ENCODE measurements at places on chromosomes 12 and 14. TPM values are rescaled to one million over a fixed set of nuclear protein-coding genes. Genes with fewer than 3 reads are reported as not detected.

The KLHDC1 gene
- total RNA-seq = 7.8 TPM

The SLC25A47 gene
- not detected for total RNA-seq

The ASPG gene
- 1.1 TPM for total RNA-seq

The CCDC88C gene
- 17.4 TPM for total RNA-seq

The BDKRB1 gene
- 0.71 TPM for total RNA-seq

The KCNH3 gene
- total RNA-seq = 0.19 TPM

The OASL gene
- 8.1 TPM for total RNA-seq

The NR4A1 gene
- total RNA-seq = 863 TPM

The PPP1R36 gene
- total RNA-seq = 1.3 TPM

The CFAP251 gene
- total RNA-seq = 2.1 TPM

The PYM1 gene
- 30.5 TPM for total RNA-seq

The C3AR1 gene
- total RNA-seq = 53.1 TPM

The TAS2R9 gene
- total RNA-seq = not detected

The AQP2 gene
- total RNA-seq = not detected

The KRT85 gene
- not detected for total RNA-seq

The AQP6 gene
- not detected for total RNA-seq

The KRT74 gene
- total RNA-seq = not detected

The SPTSSA gene
- total RNA-seq = 18.5 TPM

The CLEC2B gene
- total RNA-seq = 17.1 TPM

The RHEBL1 gene
- total RNA-seq = 0.42 TPM

The PTGDR gene
- total RNA-seq = 1.0 TPM

The SLC38A4 gene
- 0.45 TPM for total RNA-seq

The OR6C1 gene
- total RNA-seq = not detected

The ARHGEF40 gene
- 81.1 TPM for total RNA-seq

The IL23A gene
- 0.55 TPM for total RNA-seq

The IL26 gene
- not detected for total RNA-seq

The KRT71 gene
- not detected for total RNA-seq

The PRH1 gene
- total RNA-seq = 13.0 TPM

The FOXG1 gene
- not detected for total RNA-seq

The OR6C4 gene
- total RNA-seq = not detected

The DDN gene
- 0.10 TPM for total RNA-seq

The OTOGL gene
- total RNA-seq = not detected

The WSCD2 gene
- total RNA-seq = 0.42 TPM

The STAC3 gene
- 3.9 TPM for total RNA-seq

The SNRNP35 gene
- total RNA-seq = 18.3 TPM

The NUAK1 gene
- total RNA-seq = 54.4 TPM

The ABCC9 gene
- 55.1 TPM for total RNA-seq

The FAM186B gene
- total RNA-seq = 0.55 TPM

The PARP2 gene
- total RNA-seq = 9.8 TPM

The NFKBIA gene
- total RNA-seq = 418 TPM

The ZNF891 gene
- total RNA-seq = 1.8 TPM

The NFE2 gene
- total RNA-seq = 4.9 TPM

The DCAF5 gene
- 63.3 TPM for total RNA-seq

The TAS2R13 gene
- 1.2 TPM for total RNA-seq

The B4GALNT3 gene
- 0.61 TPM for total RNA-seq

The PDZRN4 gene
- not detected for total RNA-seq

The SDS gene
- total RNA-seq = 4.3 TPM

The DYNLL1 gene
- 142 TPM for total RNA-seq

The FGD4 gene
- 41.6 TPM for total RNA-seq

The HOXC6 gene
- total RNA-seq = 0.74 TPM

The DNAI7 gene
- total RNA-seq = not detected
